Hematopoietic multipotent progenitor cell treated with erythropoietin and hydrocortisone succinate and interleukin-3 and kit ligand, for 15 days (in vitro differentiated cells): ENCODE measurements at places on chromosomes 1 and 21.

DNA sequence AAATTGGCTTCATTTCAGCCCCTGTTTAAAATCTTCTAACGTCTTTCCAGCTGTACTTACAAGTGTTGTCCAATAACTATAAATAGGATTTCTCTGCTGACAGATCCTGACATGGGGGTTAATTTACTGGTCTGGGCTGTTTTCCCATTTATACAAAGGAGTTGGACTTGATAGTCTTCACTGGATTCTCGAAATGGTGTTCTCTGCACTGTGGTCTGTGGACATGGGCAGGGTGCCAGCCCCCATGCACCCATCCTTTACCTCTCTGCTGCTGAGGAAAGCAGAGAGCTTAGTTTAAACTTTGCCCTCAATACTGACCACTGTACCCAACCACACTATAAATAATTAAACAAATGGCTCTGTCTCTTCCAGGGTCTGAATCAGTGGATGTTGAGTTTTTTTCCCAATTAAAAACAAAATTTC, 5.2 kb downstream of the DIO1 start:
- DNase-seq, result no peak

- no peak for DNase-seq
These were observed 1.7 kb upstream of the TRAPPC10 start for GRCh38 chr21:44010429-44010828.

DNA sequence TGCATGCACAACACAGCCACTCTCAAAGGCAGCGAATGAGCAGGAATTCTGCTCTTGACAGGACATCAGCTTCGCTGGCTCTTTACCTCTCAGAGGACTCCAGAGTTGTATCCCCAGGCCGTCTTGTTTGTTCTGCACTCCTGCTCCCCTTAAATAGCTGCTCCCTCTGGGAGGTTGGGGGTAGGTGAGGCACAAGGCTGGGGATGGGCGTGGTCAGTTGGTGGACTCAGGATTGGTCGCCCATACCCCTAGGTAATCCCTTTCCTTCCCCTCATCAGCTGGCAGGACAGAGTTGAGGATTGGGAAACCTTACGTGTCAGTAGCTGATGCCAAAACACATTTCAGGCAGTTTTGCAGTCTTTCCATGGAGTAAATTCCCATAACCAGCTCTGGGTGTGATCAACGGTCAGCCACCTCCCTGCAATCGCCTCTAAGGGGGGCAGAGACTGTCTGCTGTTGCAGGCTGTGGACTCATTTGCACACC, at the start of gene PLA2G2A:
TSS of gene PLA2G2A (minus strand) at position 125 of the 484 bp plus-strand sequence. CDS start 845 bp downstream, outside the sequence.
- no peak for DNase-seq

DNA sequence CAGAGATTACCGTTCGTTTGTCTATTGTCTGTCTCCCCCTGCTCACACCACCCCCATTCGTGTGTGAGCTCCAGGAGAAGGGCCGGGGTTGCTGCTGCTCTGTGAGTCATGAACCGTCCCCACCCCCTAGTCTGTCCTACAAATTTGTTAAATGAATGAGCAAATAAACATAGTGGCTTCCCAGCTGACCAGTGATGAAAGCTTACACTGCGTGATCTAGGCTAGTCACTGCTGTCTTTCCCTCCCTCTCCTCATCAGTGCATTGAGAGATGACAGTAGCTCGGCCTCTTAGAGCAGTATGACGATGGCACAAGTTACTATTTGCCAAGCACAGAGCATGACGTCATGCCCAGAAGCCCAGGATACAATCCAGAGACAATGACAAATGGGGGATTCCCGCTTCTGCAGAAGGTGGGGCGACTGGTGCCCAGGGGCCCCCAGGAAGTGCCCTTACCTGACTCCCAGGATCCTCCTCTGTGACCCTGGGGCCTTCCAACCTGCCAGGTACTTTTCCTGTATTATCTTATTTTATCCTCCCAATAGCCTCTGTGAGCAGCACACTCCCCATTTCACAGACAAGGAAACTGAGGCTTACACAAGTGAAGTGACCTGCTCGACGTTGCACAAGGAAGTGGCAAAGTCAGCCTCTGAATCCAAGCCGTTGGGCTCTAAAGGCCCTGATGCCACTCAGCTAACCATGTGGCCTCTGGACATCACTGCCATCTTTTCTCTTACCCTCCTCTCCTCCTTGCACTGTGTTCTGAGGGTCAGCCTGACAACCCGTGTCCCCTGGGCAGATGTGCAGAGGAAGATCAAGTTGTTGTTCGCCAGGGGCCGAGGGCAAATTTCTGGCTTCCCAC, 8.6 kb upstream of the EPHA2 start:
- no peak for DNase-seq

DNA sequence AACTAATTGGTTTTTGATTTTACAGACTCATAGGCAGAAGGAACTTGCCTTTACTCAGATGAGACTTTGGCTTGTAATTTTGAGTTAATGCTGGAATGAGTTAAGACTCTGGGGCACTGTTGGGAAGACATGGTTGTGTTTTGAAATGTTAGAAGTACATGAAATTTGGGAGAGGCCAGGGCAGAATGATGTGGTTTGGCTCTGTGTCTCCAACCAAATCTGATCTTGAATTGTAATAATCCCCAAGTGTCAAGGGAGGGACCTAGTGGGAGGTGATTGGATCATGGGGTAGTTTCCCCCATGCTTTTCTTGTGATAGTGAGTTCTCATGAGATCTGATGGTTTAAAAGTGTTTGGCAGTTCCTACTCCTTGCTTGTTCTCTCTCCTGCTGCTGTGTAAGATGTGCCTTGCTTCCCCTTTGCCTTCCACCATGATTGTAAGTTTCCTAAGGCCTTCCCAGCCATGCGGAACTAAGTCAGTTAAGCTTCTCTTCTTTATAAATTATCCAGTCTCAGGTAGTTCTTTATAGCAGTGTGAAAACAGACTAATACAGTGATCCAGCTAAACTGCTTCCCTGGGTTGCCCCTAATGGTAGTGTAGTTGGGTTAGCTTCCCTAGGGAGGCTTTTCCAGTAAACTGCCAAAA, 10.2 kb downstream of the CPT2 start:
- no peak for DNase-seq

DNA sequence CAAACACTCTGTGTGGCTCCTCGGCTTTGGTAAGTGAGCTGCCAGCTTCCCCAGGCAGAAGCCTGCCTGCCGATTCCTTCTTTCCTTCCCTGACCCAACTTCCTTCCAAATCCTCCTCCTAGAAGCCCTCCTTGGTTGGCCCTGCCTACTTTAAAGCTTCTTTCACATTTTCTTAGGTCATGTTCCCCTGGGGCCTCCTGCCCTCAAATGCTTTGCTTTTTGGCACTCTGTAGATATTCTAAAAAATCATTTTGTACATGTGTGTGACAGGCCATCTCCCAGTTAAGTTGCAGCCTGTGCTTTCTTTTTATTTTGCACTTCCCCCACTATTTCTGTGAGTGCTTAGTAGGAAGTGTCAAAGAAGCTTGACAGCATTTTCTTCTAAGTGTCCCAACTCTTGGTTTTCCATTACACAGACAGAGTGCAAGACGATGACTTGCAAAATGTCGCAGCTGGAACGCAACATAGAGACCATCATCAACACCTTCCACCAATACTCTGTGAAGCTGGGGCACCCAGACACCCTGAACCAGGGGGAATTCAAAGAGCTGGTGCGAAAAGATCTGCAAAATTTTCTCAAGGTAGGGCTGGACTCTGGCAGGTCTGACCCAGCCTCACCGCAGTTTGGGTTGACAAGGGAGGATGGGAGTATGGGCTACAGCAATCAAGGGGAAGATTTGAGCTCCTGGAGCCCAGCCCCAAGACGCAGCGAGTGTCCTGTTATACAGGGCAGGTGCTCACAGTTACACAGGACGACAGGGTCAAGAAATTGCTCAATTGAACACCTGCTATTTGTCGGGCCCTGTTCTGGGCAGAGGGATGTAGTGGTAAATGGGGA, at the start of gene S100A9:
TSS of gene S100A9 (plus strand) at position 2 of the 838 bp plus-strand sequence. CDS start at position 432, 430 bp downstream.
- DNase-seq, result no peak

GRCh38 chr1:87224201-87224600, 104.5 kb upstream of the LMO4 start:
- no peak for DNase-seq

DNA sequence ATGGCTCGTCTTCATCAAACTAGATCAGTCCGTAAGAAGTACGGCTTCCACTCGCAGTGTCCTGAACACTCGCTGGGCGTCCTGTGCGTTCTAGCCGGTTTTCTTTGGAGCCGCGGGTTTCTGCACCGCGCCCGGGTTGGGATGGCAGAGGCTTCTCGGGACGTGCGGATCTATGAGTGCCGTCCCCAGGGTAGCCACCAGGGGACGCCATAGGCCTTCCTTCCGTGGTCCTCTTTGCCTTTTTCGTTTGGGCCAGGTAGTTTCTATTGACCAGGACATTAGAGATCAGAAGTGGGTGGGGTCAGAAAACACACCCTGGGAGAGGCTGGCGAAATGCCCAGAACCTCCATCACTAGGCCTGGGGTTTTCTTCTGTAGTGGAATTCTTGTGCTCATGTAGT, 273.8 kb downstream of the FAM72C start:
- peak; percentile 1 for DNase-seq

DNA sequence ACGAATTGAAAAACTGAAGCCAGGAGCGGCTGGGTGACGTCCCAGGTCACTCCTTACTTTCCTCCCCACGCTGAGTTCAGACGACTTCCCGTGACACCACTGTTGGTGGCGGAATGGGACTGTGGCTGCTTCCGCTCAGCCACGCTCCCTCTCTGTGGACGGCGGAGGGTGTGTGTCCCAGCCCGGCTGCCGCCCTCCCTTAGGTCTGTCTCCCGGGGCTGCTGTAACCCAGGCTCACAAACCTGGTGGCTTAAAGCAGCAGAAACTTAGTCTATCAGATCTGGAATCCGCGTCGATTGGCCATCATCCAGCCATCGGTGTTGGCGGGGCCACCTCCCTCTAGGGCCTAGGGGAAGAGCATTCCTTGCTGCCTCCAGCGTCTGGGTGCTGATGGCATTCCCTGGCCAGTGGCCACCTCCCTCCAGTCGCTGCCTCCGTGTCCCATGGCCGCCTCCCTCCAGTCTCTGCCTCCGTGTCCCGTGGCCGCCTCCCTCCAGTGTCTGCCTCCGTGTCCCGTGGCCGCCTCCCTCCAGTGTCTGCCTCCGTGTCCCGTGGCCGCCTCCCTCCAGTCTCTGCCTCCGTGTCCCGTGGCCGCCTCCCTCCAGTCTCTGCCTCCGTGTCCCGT, 17.5 kb downstream of the TRPM2 start:
- no peak for DNase-seq

GRCh38 chr1:24874056-24874455, 56.0 kb downstream of the RUNX3 start:
- no peak for DNase-seq

DNA sequence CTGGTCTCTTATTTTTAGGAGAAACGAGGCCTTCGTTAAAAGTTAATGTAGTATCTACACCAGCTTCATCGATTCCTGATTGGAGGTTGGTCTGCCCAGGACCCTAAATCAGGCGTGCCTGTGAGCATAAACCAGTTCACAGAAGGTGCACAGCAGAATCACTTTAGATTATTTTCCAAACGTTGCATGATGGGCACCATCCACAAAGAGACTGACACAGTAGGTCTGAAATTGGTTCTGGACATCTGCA, 256 bp upstream of the TARBP1 start:
- no peak for DNase-seq

- no peak for DNase-seq
These were observed 2.1 kb upstream of the QSOX1 start for GRCh38 chr1:180152588-180152987.

- no peak for DNase-seq
These were observed 37.4 kb downstream of the PRDM2 start for GRCh38 chr1:13737398-13737797.

DNA sequence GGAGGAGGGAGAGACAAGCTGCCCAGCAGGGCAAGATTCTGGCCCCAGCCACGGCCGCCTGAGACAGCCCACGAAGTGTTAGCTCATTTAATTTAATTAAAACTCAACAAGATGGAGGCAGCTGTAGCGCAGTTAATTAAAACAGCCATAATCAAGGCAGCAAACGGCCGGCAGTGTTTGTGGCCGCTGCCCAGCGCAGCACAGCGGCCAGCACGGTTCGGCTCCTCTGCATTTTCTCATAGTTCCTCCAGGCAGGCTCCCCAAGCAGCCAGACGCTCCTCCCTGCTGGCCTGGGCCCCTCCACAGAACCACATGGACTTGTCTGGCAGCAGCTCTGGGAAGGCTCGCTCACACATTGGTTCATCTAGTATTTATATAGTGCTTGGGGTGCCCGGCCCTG, 40.0 kb downstream of the PTPRF start:
- no peak for DNase-seq

GRCh38 chr1:198936371-198937083, 297.7 kb downstream of the PTPRC start:
- no peak for DNase-seq

DNA sequence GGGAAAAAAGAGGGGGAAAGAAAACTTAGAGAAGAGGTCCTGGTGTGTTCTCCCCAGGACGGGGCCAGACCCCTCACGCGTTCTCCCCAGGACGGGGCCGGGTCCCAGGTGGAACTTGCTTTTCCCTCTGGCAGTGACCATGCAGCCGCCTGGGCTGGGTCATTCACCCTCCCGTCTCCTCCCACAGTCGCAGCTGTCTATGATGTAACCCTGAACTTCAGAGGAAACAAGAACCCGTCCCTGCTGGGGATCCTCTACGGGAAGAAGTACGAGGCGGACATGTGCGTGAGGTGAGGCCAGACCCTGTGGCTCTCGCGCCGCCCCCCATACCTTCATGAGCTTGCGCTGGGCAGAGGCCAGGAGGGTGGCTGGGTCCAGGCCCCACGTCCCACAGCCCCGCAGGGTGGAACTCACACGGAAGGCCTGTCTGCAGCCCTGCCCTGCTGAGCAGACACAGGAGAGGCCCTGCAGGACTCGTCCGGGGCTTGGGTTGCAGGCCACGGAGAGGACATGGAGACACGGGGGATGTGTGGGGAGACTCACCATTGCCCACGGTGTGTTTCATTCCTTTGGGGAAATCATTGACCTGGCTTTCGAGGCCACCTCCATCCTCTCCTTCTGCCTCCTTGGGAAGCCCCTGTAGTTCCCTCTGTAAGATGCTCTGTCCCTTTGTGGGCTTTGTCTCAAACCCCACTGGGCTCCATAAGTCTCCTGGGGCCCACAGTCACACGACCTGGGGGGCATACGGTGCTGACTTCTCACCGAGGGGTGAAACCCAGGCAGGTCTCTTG, 40.7 kb upstream of the TRAPPC10 start:
- DNase-seq, result no peak

- no peak for DNase-seq
These were observed 1768.7 kb downstream of the BRINP3 start for GRCh38 chr1:188708795-188709535.

DNA sequence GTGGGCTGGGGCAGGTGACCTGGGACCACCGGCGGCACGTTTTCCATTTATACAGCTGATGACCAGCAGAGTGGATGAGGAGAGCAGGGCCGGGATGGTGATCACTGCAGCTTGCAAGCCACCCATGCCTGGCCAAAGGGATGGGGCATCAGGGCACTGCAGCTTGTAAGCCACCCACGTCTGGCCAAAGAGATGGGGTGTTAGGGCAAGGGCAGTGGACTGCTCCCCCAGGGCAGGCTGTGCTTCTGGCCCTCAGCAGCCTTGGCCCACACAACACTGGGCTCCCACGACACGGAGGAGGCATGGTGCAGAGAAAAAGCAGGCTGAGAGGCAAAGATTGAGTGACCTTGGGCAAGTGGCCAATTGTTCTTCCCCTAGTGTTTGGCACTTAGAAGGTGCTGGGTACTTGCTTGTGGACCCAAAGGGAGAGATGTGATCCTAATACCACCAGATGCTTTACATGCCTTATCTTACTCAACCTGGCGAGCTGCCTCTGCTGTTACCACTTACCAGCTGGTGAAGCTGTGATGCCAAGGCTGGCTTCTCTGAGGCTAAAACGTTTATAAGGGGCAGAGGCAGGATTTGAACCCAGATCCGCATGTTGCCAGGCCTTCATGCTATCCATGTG, 48.3 kb downstream of the TRIM62 start:
- no peak for DNase-seq

- DNase-seq, result no peak
These were observed 16.6 kb downstream of the HUNK start for GRCh38 chr21:31889460-31889859.

- DNase-seq, result no peak
These were observed 26.4 kb upstream of the DPH5 start for GRCh38 chr1:101051688-101052638.
